ENCODE measurements at places on chromosomes 7 and 10. TPM values are rescaled to one million over a fixed set of nuclear protein-coding genes. Genes with fewer than 3 reads are reported as not detected.
A peak's percentile ranks its signal among the peaks of the same experiment; 100 is the strongest.

DNA sequence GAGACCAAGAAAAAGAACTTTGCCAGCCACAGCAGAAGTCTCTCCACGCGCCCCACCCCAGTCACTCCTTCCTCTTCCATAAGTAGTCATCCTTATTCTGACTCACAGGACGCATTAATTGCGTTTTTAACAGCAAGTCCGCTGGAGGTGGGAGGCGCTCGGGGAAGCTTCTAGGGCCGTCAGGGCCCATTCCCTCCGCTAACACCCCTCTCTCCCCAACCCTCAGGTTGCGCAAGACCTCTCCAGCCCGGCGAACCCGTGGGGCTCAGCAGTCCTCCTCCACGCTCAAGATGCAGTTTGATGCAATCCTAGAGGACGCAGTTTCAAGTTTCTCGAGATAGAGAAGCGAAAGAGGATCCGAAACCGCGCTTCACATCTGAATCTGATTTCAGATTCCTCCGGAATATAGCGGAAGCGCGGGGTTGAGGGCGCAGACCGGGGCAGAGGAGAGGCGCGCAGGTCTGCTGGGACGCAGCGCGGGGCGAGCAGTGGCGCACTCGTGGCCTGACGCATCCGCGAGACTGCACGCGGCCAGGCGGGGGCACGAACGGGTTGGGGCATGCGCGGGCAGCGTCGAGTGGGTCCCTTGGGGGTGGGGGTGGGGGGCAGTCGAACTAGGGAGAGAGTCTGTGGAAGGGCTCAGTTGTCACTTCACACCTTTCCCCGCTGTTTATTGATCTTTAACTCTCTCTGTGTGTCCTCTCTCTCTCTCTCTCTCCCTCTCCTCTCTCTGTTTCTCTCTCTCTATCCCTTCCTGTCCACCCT, 37.8 kb upstream of the PSAP start:
- DNase-seq = peak; percentile 77
- H3K27me3 ChIP-seq = peaks cover 21% of the 10 kb centered on the region
- no peaks in the 10 kb centered on the region for H3K36me3 ChIP-seq
- peaks cover 11% of the 10 kb centered on the region for H3K4me1 ChIP-seq
- peak overlapping the region; percentile 80 for H3K27ac ChIP-seq

- no peak overlapping the region for H3K27ac ChIP-seq
- H3K36me3 ChIP-seq = no peaks in the 10 kb centered on the region
- H3K27me3 ChIP-seq = peaks cover 56% of the 10 kb centered on the region
- DNase-seq = no peak
- peaks cover 10% of the 10 kb centered on the region for H3K4me1 ChIP-seq
- no peak overlapping the region for H3K4me3 ChIP-seq
These were observed 19.8 kb downstream of the JCAD start for GRCh38 chr10:30039567-30039966.

GRCh38 chr10:62616885-62617590, 187.5 kb upstream of the ADO start:
- no peak overlapping the region for H3K4me3 ChIP-seq
- no peak overlapping the region for H3K27ac ChIP-seq
- peaks cover 17% of the 10 kb centered on the region for H3K4me1 ChIP-seq
- peaks cover under 1% of the 10 kb centered on the region for H3K27me3 ChIP-seq
- H3K36me3 ChIP-seq = peaks cover under 1% of the 10 kb centered on the region

- no peak for DNase-seq
- no peak overlapping the region for H3K4me3 ChIP-seq
- no peaks in the 10 kb centered on the region for H3K27me3 ChIP-seq
- no peaks in the 10 kb centered on the region for H3K36me3 ChIP-seq
These were observed 1123.9 kb downstream of the CNTNAP2 start for GRCh38 chr7:147240468-147240867.

GRCh38 chr7:51065766-51066165, 250.8 kb downstream of the COBL start:
- H3K4me3 ChIP-seq = no peak overlapping the region
- H3K27ac ChIP-seq = no peak overlapping the region
- H3K36me3 ChIP-seq = no peaks in the 10 kb centered on the region
- DNase-seq = no peak
- no peaks in the 10 kb centered on the region for H3K4me1 ChIP-seq
- peaks cover 2% of the 10 kb centered on the region for H3K27me3 ChIP-seq

DNA sequence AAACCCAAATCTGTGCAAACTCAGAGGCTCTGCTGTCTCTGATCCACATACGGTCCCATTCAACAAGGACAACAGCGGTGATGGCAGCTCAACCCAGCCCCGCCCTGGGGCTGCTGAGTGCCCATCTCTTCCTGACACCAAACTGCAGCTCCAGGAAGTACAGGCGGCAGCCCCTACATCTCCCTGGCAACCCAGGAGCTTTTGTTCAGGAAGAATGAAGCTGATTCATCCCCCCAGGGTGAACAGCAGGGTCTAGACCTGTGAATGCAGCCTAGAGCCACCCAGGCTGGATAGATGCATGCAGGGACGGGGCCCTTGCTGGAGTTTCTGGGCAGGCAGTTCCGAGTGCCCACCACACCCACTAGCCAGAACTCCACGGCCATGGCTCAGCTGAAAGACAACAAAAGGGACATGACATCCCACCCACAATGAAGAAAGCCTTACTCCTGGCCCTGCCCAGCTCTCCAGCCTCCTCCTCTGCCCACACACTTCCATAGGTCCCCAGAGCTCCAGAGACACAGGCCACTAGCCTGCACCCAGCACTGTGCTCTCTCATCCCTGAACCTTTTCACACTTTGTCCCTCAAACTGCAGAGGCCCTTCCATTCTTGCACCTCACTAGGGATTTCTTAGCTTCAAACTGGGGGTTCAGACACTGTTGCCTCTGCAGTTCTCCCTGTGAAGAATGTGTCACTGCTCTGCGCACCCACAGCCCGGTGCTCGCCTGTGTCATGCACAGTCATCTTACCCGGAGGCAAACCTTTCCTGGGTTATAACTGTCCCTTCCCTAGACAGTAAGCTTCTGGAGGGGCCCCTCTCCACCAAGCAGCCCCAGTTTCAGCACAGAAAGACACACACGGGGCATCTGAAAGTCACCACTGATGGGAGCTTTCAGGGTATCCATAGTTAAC, 99.1 kb downstream of the GRID1 start:
- no peaks in the 10 kb centered on the region for H3K36me3 ChIP-seq
- H3K4me1 ChIP-seq = peaks cover 2% of the 10 kb centered on the region
- no peak for DNase-seq
- no peak overlapping the region for H3K4me3 ChIP-seq
- no peak overlapping the region for H3K27ac ChIP-seq

- H3K36me3 ChIP-seq = no peaks in the 10 kb centered on the region
- H3K4me1 ChIP-seq = no peaks in the 10 kb centered on the region
- H3K4me3 ChIP-seq = no peak overlapping the region
- no peak for DNase-seq
- H3K27me3 ChIP-seq = no peaks in the 10 kb centered on the region
These were observed 229.5 kb downstream of the BICC1 start for GRCh38 chr10:58742141-58742540.

GRCh38 chr7:111982133-111982532, 224.1 kb downstream of the DOCK4 start:
- no peak for DNase-seq
- no peak overlapping the region for H3K4me3 ChIP-seq
- H3K4me1 ChIP-seq = no peaks in the 10 kb centered on the region

GRCh38 chr10:8449909-8450308, 395.4 kb downstream of the GATA3 start:
- H3K27me3 ChIP-seq = peaks cover 18% of the 10 kb centered on the region
- no peak for DNase-seq
- no peaks in the 10 kb centered on the region for H3K36me3 ChIP-seq
- H3K4me1 ChIP-seq = peaks cover 1% of the 10 kb centered on the region
- H3K4me3 ChIP-seq = no peak overlapping the region

AKR1C2 gene
- not detected for total RNA-seq

DNA sequence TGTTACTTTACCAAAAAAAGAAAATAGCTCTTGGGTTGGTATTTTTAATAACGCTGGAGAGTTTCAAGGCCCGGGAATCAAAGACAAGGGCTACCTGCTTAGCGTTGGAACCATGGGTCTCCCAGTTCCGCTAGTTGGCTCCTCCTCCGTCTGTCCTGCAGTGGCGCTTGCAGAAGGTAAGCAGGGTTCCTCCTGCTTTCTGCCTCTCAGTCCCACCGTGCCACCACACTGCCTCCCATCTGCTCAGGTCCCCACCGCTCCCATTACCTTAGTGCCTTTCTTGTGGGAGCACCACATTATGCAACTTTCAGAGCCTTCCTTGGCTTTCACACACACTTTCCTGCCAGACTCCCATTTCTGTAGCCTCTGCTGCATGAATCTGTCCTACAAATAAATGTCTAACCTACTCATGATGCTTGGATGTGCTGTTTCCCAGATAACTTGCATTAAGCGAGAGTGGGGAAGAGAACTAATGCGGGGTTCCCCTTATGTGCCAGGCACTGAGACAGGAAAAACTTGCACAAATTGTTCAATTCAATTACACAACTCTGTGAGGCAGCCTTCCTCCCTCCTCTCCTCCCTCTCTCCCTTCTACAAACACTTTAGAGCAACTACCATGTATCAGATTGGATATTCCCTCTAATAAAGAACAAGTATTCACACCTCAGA, 124.5 kb downstream of the AOAH start:
- H3K36me3 ChIP-seq = peaks cover 6% of the 10 kb centered on the region
- DNase-seq = no peak
- peak overlapping the region; percentile 14 for H3K27ac ChIP-seq
- H3K4me1 ChIP-seq = peaks cover 36% of the 10 kb centered on the region
- no peak overlapping the region for H3K4me3 ChIP-seq
- H3K27me3 ChIP-seq = no peaks in the 10 kb centered on the region

OR2A42 gene
- total RNA-seq = not detected

GRCh38 chr10:3108575-3109105, 41.3 kb downstream of the PFKP start:
- no peak for DNase-seq
- H3K27ac ChIP-seq = no peak overlapping the region
- H3K4me3 ChIP-seq = no peak overlapping the region

GRCh38 chr7:135943134-135943879, 33.9 kb downstream of the MTPN start:
- no peak overlapping the region for H3K4me3 ChIP-seq
- no peak overlapping the region for H3K27ac ChIP-seq
- peaks cover 14% of the 10 kb centered on the region for H3K4me1 ChIP-seq
- H3K27me3 ChIP-seq = no peaks in the 10 kb centered on the region
- no peak for DNase-seq

DNA sequence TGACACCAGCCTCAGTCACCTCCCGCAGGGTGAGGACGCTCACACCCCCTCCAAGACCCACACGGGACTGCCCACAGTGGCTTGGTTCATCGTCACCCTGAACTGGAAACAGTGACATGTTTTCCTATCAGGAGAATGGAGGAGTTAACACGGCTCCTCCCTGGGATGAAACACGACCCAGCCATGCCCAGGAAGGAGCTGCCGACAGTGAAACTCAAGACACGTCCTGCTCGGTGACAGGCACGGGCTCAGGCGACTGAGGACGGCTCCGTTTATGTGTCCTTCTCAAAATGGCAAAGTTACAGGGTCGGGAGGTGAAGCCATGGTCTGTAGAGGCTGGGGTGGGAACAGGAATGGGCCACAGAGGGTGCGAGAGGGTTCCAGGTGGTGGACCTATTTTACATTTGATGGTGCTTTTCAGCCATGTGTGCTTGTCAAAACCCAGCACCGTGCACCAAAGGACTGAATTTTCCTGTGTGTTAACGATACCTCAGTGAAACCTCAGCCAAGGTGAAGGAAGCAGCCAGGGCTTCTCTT, 272.4 kb downstream of the ADARB2 start:
- H3K4me1 ChIP-seq = no peaks in the 10 kb centered on the region
- H3K4me3 ChIP-seq = no peak overlapping the region
- no peak for DNase-seq
- H3K27ac ChIP-seq = no peak overlapping the region
- no peaks in the 10 kb centered on the region for H3K27me3 ChIP-seq

GRCh38 chr7:108454674-108455550, 1.3 kb downstream of the NRCAM start:
- no peaks in the 10 kb centered on the region for H3K36me3 ChIP-seq
- H3K4me1 ChIP-seq = peaks cover 18% of the 10 kb centered on the region
- H3K4me3 ChIP-seq = peak overlapping the region; percentile 86
- DNase-seq = peak; percentile 57

DKK1 gene
- not detected for total RNA-seq

Data from activated naive CD8-positive, alpha-beta T cell treated with anti-CD3 and anti-CD28 coated beads, Interleukin-2, amount 10 ng/mL, durations not matched to agents 7 days and 5 days (primary cell).